ENCODE measurements at places on chromosomes 1 and 21. TPM values are rescaled to one million over a fixed set of nuclear protein-coding genes. Genes with fewer than 3 reads are reported as not detected.

MTHFR gene
- polyA plus RNA-seq: 8.2 TPM

DNA sequence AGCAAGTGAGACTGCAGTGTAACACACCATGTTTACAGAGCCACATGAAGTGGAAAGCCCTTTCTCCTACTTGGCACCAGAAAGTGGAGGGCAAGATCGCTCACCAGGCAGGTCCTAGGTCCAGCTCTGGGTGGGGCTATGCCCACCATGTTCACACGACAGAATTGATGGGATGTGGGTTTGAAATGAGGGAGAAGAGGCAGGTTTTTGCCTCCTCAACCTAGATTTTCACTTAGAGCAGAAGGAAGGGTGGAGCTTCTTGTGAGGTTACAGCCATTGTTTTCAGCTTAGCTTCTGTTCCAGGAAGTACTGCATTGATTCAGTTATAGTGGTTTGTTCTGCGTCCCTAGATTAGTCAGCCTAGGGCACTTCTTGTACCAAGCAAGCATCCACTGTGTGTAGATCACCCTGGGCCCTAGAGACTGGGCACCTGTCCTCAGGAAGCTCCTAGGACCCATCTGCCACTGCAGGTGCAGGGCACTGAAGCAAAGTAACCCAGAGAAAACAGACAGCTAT is 2.3 kb downstream of the CD53 start:
- no peak for DNase-seq

DNA sequence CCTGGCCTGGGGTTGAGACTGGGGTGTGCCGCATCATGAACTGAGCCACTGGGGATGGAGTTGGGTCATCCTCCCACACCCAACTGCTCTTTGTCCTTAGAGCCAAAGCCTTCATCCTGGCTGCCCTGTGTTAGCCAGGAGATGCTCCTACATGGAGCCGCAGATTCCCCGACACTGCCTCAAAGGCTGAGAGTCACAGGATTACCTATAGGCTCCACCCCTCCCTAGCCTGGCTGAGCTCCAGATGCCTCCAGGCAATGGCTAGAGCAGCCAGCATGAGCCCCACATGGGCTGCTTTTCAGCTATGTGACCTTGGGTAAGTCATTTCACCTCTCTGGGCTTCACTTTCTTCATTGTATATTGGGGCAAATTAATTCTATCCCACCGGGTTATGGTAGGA is 119.9 kb upstream of the POU3F1 start:
- peak; percentile 12 for DNase-seq

DNA sequence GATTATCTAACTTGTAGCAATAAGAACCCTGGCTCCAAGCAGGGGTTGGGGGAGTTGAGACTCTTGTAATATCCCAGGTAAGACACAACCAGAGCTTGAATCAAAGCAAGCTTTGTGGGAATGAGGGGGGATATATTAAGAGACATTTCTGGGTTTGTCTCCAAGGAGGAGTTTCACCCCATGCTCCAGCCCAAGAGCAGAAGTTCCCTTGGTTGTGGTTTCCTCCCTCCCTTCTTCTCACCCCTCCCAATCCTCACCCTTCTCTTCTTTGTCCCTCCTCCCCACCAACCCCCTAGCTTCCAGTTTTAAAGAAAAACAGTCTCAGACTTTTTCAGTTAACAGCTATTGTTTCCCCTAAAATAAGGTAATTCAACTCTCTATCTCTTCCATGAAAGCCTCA is 11.9 kb downstream of the TRAF3IP3 start:
- DNase-seq: peak; percentile 34

DNA sequence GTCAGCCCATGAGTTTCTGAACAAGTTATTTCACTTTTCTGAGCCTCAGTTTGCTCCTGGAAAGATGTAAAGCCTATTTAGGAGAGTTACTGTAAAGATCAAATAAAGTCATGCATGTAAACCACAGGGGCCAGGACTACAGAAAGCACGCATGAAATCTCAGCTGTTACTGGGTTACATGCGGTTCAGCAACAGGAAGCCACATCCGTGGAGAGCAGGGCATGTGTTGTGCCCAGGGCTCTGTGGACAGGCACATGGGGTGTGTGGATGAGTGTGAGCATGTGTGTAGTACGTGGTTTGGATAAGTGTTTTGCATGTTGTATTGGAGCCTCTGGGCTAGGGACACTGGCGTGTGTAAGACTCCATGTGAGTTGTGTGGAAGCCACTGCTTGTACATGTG is 2.2 kb upstream of the EPHA2 start:
- no peak for DNase-seq

DNA sequence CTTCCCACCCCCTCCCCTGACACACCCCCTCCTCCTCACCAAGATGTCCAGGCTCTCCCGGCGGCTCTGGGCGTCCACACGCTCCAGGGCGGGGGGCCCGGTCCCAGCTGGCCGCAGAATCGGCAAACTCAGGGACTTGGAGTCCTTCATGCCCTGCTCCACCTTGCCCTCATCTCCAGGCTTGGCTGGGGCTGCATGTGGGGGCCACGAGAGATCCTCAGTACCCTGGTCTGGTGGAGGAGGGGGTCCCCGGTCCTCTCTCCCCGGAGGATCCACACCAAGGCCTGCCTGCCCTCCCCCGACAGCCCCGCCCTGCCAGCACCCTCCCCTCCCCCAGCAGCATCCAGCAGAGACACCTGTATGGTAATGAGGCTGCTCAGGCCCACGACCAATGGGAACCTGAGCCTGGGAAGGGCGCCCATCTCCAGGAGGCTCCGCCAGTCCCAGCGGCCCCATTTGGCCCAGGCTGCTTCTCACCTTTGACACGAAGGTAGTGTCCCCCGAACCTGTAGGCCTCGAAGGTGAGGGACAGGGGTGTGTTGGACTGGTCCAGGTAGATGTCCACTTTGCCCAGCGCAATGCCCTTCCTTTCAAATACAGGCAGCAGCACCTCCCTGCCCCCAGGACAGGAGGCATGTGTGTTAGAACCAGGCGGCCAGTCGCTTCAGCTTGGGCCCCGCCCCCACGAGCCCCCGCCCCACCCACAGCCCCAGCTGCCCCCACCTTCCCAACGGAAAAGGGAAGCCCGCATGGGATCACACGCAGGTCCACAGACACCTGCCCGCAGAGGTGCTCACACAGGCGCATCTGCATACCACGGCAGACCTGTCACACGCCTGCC is 8.2 kb upstream of the TNFRSF25 start:
- no peak for DNase-seq
